ENCODE measurements at places on chromosomes 5 and 9. TPM values are rescaled to one million over a fixed set of nuclear protein-coding genes. Genes with fewer than 3 reads are reported as not detected.
A peak's percentile ranks its signal among the peaks of the same experiment; 100 is the strongest.

- peaks cover 4% of the 10 kb centered on the region for H3K36me3 ChIP-seq
- DNase-seq: no peak
- H3K27ac ChIP-seq: no peak overlapping the region
- no peak overlapping the region for H3K4me3 ChIP-seq
These were observed 50.5 kb downstream of the COMMD10 start for GRCh38 chr5:116135344-116135743.

The CD72 gene
- 0.62 TPM for total RNA-seq

- H3K4me1 ChIP-seq: no peaks in the 10 kb centered on the region
- no peak overlapping the region for H3K4me3 ChIP-seq
- H3K36me3 ChIP-seq: no peaks in the 10 kb centered on the region
- H3K27ac ChIP-seq: no peak overlapping the region
These were observed 267.6 kb downstream of the SPOCK1 start for GRCh38 chr5:137231540-137231939.

DNA sequence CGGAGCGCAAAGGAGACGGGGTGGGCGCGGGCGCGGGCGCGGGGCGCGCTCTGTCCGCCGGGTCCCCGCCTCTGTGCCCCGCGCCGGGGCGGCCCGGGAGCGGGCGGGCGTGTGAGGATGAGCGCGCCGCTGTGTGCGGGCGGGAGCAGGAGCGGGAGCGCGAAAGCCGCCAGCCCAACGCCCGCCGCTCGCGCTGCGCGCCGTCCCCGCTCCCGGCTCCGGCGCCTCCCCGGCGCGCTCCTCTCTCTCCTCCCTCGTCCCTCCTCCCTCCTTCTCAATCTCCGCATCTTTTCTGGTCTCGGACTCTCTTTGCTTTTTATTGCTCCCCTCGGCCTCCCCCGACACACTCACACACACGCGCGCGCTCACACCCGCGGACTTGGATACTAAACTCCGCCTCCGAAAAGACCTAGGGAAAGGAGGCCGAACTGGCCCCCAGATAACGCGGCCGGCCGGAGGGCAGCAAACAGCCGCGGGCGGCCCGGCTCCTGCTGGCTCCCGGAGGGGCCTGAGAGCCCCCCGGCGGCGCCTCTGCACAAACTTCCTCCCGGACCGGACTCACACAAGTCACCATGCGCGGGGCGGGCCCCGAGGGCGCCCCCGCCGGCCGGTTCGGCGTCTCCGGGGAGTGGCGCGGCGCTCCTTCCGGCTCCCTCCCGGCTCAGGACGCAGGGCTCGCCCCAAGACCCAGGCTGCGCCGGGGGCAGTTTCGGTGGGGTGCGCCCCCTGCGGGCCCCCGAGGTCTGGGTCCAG, at the start of gene FIBCD1:
Gene FIBCD1 (minus strand): TSS at position 596 of the 753 bp plus-strand sequence. CDS start 640 bp downstream, outside the sequence.
- H3K4me3 ChIP-seq: peak within 1 kb of the TSS; percentile 65
- no peak within 1 kb of the TSS for H3K27ac ChIP-seq
- H3K36me3 ChIP-seq: no peaks in the 10 kb centered on the region
- no peaks in the 10 kb centered on the region for H3K27me3 ChIP-seq

- H3K27ac ChIP-seq: no peak overlapping the region
- no peaks in the 10 kb centered on the region for H3K27me3 ChIP-seq
- H3K4me1 ChIP-seq: no peaks in the 10 kb centered on the region
These were observed 8.7 kb upstream of the PSMD5 start for GRCh38 chr9:120851449-120851848.

- H3K27me3 ChIP-seq: no peaks in the 10 kb centered on the region
- no peak for DNase-seq
- no peaks in the 10 kb centered on the region for H3K36me3 ChIP-seq
- peak overlapping the region; percentile 49 for H3K27ac ChIP-seq
- peaks cover 5% of the 10 kb centered on the region for H3K4me1 ChIP-seq
These were observed 317 bp downstream of the DPP7 start for GRCh38 chr9:137114220-137114612.

DNA sequence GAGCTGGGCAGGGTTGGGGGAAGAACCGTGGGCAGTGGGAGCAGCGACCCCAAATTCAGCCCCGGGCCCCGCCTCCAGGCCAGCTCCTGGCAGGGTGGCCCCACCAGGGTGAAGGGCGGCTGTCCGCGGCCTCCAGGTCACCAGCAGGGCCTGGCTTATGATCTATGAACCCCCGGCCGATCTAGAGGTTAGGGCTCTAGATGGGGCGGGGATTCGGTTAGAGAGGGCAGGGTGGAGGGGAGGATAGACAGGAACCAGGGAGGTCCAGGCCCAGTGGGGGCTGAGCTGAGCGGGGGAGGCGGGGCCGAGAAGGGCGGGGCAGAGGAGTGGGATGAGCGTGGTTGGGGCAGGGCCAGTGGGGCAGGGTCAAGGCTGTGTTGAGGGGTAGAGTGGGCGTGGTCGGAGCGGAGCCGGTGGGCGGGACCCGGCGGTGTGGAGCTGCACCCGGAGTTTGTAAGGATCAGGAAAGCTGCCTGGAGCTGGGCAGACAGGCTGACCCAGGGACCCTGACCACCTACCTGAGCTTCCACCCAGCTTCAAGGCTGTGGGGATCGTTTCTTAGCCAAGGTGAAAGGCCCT, 29.3 kb upstream of the OBP2B start:
- H3K27me3 ChIP-seq: peaks cover 50% of the 10 kb centered on the region
- peak overlapping the region; percentile 36 for H3K4me3 ChIP-seq
- H3K4me1 ChIP-seq: no peaks in the 10 kb centered on the region
- peak overlapping the region; percentile 65 for H3K27ac ChIP-seq

- no peaks in the 10 kb centered on the region for H3K27me3 ChIP-seq
- H3K4me3 ChIP-seq: peak within 1 kb of the TSS; percentile 92
- DNase-seq: peak; percentile 91
- peak within 1 kb of the TSS; percentile 93 for H3K27ac ChIP-seq
These were observed at the start of gene AGPAT2 for GRCh38 chr9:136686794-136687711. TSS of gene AGPAT2 (minus strand) at chr9:136687457. CDS start at chr9:136687357, 100 bp downstream.

- no peaks in the 10 kb centered on the region for H3K36me3 ChIP-seq
- H3K27me3 ChIP-seq: no peaks in the 10 kb centered on the region
- DNase-seq: no peak
- no peak overlapping the region for H3K4me3 ChIP-seq
- H3K4me1 ChIP-seq: no peaks in the 10 kb centered on the region
These were observed 311.1 kb downstream of the RFX3 start for GRCh38 chr9:3214741-3215140.

DNA sequence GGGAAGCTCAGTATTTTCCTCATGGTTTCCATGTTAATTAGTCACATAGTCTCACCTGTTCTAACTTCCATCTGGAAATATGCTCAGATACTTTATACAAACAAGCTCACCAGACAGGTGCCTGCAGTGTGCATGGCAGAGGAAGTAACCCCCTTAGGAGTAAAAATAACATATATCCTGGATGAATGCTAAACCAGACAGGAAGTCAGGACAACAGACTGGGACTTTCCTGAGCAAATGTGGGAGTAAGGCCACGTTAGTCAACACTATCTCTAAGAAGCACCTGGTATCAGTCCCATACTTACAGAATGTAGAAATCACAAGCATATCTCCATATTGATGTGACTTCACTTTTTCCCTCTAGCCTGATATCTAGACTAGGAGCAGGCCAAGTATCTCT, 128.4 kb downstream of the SEC61B start:
- H3K4me3 ChIP-seq: no peak overlapping the region
- no peak for DNase-seq
- H3K27me3 ChIP-seq: no peaks in the 10 kb centered on the region
- no peaks in the 10 kb centered on the region for H3K36me3 ChIP-seq
- no peak overlapping the region for H3K27ac ChIP-seq

DNA sequence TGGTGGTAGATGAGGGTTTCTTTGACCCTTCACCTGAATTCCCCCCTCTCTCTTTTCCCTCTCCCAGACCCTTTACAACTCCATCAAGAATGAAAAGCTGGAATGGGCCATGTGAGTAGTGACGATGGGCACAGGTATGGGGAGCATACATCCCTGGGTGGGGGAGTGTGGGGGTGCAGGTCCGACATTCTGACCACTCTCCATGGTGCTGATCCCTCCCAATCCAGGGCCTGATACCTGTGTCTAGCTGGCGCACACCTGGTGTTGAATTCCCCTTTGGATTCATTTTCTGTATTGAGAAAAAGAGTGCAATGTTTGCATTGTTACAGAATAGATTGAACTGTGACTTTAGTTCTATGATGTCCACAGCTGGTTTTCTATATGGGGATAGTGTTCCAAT, 40.0 kb downstream of the PSD2 start:
- H3K4me1 ChIP-seq: no peaks in the 10 kb centered on the region
- no peak overlapping the region for H3K4me3 ChIP-seq
- no peak for DNase-seq
- no peak overlapping the region for H3K27ac ChIP-seq

- no peak for DNase-seq
- no peak overlapping the region for H3K27ac ChIP-seq
- no peak overlapping the region for H3K4me3 ChIP-seq
- no peaks in the 10 kb centered on the region for H3K4me1 ChIP-seq
- no peaks in the 10 kb centered on the region for H3K36me3 ChIP-seq
These were observed 16.5 kb downstream of the PAX5 start for GRCh38 chr9:37017546-37017945.

DNA sequence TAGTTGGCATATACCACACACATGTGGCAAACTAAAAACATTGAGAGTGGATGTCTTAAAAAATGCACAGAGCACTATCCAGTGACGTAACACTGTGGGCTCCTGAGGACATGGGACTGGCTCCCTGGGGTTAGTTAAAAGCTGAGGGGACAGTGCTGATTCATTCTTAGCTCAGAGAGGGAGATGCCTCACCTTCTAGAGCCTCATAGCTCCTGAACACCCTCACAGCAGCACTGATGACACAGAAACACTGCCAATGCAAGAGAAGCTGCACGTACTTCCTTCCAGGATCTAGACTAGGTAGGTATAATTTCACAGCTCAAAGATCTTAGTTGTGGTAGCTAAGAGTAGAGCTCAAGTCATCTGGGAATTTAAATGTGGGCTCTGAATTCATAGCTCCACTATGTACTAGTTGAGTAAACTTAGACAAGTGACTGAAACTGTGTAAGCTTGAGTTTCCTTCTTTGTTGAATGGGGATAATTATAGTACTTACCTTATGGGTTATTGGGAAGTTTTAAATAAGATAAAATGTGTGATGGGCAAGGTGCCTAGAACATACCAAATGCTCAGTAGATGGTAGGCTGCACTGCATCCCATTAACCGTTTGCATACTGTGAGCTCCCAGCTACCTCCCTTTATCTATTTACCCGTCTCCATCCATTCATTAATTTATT, 279.9 kb downstream of the ASTN2 start:
- H3K27me3 ChIP-seq: no peaks in the 10 kb centered on the region
- no peaks in the 10 kb centered on the region for H3K4me1 ChIP-seq
- H3K4me3 ChIP-seq: no peak overlapping the region
- no peak for DNase-seq

The CERCAM gene
- total RNA-seq: 2.2 TPM

GRCh38 chr9:6894135-6894534, 136.4 kb downstream of the KDM4C start:
- peaks cover 20% of the 10 kb centered on the region for H3K36me3 ChIP-seq
- H3K4me3 ChIP-seq: no peak overlapping the region
- H3K27ac ChIP-seq: no peak overlapping the region
- no peaks in the 10 kb centered on the region for H3K27me3 ChIP-seq
- DNase-seq: no peak

- DNase-seq: peak; percentile 68
- no peaks in the 10 kb centered on the region for H3K27me3 ChIP-seq
These were observed 62.0 kb downstream of the ANKH start for GRCh38 chr5:14809369-14810155.

- H3K4me3 ChIP-seq: no peak overlapping the region
- H3K4me1 ChIP-seq: no peaks in the 10 kb centered on the region
- H3K27me3 ChIP-seq: no peaks in the 10 kb centered on the region
- no peak for DNase-seq
These were observed 316.6 kb upstream of the RIOK2 start for GRCh38 chr5:97499605-97500004.

- H3K27ac ChIP-seq: no peak overlapping the region
- DNase-seq: no peak
- H3K4me3 ChIP-seq: no peak overlapping the region
- peaks cover 4% of the 10 kb centered on the region for H3K27me3 ChIP-seq
These were observed 156.4 kb upstream of the ADRA1B start for GRCh38 chr5:159759791-159760290.

DNA sequence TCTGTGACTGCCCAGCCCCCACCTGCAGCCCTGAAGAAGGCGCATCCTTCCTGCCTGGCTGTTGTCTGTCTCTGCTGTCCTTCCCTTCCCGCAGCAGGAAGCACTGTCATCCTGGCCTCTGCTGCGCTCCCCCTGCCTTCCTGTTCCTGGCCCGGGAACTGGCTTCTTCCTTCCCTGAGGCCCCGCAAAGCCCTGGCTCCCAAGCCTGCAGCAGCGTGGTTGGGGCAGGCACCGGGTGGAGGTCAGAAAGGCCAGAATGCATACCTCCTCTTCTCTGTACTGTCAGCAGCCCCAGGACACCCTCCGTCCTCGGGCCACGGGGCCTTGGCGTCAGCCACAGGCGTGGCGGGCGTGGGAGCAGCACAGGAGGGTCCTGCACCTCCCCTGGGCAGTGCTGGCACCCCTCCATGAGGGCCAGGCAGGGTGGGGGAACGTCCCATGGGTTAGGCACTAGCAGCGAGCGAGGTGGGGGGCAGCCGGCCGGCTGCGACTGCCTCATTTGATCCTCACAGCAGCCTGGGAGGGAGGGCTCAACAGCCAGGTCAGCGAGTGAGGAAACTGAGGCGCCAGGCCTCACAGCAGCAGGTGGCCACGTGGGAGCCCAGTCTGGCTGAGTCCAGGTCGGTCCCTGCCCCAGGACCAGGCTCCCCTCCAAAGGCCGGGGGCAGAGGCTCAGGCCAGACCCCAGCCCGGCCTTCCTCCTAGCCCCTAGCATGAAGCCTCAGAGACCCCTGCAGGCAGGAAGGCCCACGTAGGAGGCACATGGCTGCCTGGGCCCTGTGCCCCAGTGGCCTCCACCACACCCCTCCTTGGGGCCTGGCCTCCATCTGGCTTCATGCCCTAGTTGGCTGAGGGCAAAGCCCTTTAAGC, 9.4 kb downstream of the FLT4 start:
- H3K4me3 ChIP-seq: no peak overlapping the region
- no peaks in the 10 kb centered on the region for H3K27me3 ChIP-seq
- no peaks in the 10 kb centered on the region for H3K36me3 ChIP-seq
- H3K27ac ChIP-seq: no peak overlapping the region
- no peaks in the 10 kb centered on the region for H3K4me1 ChIP-seq

- no peaks in the 10 kb centered on the region for H3K36me3 ChIP-seq
- no peaks in the 10 kb centered on the region for H3K4me1 ChIP-seq
- H3K4me3 ChIP-seq: no peak overlapping the region
- H3K27me3 ChIP-seq: no peaks in the 10 kb centered on the region
- no peak overlapping the region for H3K27ac ChIP-seq
- DNase-seq: no peak
These were observed 25.3 kb upstream of the SLC31A2 start for GRCh38 chr9:113125386-113126035.

DNA sequence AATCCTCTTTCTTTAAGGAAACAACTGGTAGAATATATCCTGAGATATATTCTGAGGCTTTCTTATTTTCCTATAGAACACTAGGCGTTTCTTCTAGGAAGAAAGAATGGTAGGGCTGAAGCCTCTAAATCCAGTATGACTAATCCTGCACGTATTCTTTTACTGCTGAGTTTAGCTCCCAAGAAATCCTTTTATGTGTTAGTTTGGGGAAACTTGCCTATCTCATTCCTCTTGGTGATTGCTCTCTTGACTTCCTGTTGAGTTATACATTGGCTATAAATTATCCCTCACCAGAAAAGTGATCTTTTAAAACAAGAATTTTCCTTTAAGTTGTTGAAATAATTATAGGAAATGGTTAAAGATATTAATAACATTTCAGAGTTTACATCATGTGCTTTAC, 422.9 kb downstream of the TMEM161B start:
- no peak for DNase-seq
- H3K27ac ChIP-seq: no peak overlapping the region
- no peaks in the 10 kb centered on the region for H3K4me1 ChIP-seq
- no peak overlapping the region for H3K4me3 ChIP-seq
- H3K36me3 ChIP-seq: no peaks in the 10 kb centered on the region
- H3K27me3 ChIP-seq: no peaks in the 10 kb centered on the region

All from psoas muscle (tissue), 8 donors.